ENCODE measurements at places on chromosomes 5 and 9. TPM values are rescaled to one million over a fixed set of nuclear protein-coding genes. Genes with fewer than 3 reads are reported as not detected.

EPB41L4A gene
- 1.7 TPM for total RNA-seq

MROH2B gene
- total RNA-seq, result not detected

BTNL3 gene
- total RNA-seq, result not detected

DMAC1 gene
- 80.6 TPM for total RNA-seq

ATP10B gene
- not detected for total RNA-seq

ZNF484 gene
- total RNA-seq, result 3.4 TPM

MYO10 gene
- 42.1 TPM for total RNA-seq

FAM169A gene
- total RNA-seq, result 3.1 TPM

Measured in A549 treated with ZK216348 at 1 μM for 4 hours (cell line).